GM10248 (cell line): ENCODE measurements at places on chromosomes 16 and 17.

DNA sequence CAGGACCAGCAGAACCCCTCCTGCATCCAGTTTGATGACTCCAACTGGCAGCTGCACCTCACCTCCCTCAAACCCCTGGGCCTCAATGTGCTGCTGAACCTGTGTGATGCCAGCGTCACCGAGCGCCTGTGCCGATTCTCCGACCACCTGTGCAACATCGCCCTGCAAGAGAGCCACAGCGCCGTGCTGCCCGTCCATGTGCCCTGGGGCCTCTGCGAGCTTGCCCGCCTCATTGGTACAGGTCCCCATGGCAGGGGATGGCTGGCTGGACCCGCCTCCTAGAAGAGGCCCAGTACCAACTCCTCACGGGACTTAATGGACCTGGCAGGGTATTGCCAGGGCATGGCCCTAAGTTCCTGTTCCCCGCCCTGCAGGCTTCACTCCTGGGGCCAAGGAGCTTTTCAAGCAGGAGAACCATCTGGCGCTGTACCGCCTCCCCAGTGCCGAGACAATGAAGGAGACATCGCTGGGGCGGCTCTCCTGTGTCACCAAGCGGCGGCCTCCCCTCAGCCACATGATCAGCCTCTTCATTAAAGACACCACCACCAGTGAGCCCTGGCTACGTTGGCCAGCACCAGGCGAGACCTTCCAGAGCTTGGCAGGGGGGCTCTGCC is 22.7 kb downstream of the CASKIN2 start:
- no peak for DNase-seq

- DNase-seq, result no peak
Observed at GRCh38 chr17:59107306-59107670, 608 bp upstream of the TRIM37 start.

DNA sequence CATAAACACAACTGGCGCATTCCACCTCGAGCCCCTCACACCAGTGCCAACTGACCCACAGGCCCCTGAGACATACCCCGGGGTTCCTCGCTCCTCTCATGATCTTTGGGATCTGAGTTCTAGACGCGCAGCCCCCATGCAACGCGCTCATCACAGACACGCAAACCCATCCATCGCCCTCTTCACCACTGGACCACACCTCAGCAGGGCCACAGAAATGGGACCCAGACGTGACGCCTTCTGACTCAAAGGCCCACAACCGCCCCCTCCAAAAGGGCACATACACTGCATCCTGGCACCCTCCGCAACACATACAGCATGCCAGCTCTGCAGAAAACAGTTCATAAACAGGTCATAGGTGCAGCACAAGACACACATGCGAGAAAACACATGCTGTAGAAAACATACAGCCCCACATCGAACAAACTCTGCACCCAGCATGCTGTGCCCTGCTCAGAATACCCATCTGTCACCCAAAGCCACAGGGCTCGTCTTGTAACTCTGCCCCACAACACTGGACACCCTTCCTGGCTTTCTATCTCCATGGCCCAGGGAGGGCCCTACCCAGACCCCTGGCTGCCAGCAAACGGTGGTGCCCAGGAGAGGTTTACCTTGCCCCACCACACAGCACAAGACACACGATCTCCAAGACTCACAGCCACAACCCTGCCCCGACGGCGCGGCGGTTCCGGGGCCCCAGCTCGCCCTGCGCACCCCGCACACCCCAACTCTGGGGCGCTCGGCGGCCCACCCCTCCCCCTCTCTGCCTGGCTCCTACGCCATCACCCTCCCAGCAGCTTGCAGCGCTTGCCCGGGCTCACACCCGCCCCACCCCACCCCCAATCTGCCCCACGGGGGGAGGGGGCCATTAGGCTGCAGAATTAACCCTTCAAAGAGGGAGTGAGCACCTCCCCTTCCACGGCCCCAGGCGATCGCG is 887 bp downstream of the ZBTB4 start:
- DNase-seq, result peak; percentile 65

DNA sequence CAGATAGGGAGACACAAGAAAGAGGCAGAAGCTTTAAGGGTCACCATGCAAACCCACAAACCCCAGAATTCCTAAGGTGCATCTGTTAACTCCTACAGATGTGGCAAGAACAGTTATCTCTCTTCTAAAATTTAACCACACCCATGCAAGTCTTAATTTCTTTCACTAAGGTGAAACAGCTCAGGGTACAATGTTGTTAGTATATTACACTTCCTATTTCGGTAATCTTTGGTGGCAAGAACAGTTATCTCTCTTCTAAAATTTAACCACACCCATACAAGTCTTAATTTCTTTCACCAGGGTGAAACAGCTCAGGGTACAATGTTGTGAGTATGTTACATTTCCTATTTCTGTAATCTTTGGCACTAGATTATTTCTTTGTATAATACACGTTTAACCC is 6.6 kb downstream of the CCL23 start:
- DNase-seq, result no peak

DNA sequence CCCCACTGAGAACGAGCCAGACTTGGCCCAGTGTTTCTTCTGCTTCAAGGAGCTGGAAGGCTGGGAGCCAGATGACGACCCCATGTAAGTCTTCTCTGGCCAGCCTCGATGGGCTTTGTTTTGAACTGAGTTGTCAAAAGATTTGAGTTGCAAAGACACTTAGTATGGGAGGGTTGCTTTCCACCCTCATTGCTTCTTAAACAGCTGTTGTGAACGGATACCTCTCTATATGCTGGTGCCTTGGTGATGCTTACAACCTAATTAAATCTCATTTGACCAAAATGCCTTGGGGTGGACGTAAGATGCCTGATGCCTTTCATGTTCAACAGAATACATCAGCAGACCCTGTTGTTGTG is 631 bp downstream of the BIRC5 start:
- DNase-seq, result no peak

- DNase-seq, result no peak
Observed at GRCh38 chr17:57442914-57443571, 186.7 kb downstream of the MSI2 start.

DNA sequence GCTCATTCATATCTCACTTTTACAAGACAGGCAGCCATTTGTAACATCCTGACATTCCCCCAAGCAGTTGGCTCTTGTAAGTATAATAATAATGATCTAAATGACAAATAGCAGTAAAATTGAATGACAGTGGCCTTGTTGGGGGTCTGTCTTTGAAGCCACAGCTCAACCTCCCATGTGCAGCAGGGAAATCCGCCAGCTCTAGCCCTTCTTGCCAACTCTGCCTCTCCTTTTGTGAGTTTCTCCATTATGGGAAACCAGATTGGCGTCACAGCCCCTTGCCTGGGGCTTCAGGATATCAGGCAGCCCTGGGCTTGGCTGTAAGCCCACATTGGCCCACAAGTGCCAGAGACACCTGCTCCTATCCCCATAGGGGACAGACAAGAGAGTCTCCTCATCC is 70.4 kb upstream of the CACNG5 start:
- no peak for DNase-seq

- peak; percentile 50 for DNase-seq
Observed at GRCh38 chr16:30551781-30552180, 6.4 kb downstream of the ZNF764 start.

DNA sequence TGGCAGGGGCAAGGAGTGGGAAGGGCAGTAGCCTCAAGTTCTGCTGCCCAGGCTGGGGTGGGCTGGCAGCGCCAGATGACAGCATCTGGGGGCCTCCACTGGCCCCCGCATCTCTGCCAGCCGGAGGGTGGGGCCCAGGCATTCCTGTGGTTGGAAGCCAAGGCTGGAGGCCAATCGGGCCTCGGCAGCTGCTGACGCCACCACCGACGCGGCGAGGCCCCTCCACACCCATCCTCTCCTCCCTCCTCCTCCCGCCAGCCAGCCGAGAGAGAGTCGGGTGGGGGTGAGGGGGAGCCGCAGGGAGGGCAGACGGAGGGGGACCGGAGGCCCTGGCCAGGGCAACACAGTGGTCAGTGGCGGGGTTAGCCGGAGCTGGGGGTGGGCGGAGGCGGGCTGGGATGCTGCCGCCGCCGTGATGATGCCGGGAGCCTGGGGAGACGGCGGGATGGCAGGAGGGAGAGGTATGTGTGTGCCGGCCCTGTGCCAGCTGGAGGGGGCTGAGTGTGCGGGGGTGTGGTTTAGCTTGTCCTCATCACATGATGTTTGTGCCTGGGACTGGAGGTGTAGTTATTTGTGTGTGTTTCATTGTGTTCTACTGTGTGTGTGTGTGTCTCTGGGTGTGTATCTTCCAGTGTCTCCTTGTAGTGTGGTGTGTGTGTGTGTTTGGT is 36.6 kb downstream of the ARHGAP23 start:
- DNase-seq, result peak; percentile 7

GRCh38 chr17:14321476-14321949 is 20.6 kb downstream of the HS3ST3B1 start:
- DNase-seq, result no peak

DNA sequence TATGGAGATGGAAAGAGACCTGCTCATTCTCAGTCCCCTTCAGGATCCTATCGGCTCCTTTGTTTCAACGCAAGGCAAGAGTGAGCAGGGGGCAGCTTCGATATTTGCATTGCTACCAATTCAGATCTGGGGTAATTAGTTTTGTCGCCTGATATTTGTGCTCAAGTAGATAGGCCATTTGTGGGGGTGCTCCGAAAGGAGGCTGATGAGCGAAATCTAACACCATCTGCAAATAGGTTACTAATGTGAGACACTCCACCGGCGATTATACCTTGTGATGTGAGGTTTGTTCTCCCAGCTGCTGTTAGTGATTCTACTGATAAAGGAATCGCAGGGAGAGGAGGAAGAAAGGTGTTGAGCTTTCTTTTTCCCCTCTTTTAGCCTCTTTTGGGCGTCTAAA is 31.5 kb downstream of the WSCD1 start:
- no peak for DNase-seq

DNA sequence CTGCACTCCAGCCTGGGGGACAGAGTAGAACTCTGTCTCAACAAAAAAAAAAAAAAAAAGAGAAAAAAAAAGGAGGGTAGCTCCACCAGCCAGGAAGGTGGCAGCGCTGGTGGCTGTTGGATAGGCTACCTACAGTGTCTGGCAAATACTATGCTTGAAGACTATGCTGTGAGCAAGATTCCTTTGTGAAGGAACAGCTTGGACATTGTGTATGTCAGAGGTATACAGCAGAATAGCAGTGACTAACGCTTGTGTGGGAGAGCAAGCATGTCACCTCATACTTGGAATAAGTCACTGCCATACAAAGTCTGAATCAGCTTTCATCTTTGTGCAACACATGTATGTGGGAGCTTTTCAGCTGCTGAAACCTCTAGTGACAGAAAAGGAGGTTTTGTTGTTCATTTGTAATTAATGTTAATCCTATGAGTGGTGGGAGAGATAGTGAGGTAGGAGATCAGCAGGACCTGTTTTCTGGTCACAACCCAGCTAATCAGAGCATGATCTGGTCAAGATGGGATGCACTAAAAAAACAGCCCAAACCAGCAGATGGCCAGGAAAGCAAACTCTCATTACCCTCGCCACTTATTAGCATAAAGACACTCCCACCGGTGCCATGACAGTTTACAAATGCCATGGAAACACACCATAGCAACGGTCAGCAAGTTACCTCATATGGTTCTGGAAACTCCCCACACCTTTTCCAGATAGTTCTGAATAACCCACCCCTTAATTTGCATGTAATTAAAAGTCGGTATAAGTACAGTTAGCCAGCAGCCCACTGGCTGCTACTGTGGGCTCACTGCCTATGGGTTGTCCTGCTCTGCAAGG is 6.8 kb upstream of the ITGAD start:
- DNase-seq, result peak; percentile 39

GRCh38 chr17:45223539-45224528 is 2.1 kb downstream of the FMNL1 start:
- no peak for DNase-seq

DNA sequence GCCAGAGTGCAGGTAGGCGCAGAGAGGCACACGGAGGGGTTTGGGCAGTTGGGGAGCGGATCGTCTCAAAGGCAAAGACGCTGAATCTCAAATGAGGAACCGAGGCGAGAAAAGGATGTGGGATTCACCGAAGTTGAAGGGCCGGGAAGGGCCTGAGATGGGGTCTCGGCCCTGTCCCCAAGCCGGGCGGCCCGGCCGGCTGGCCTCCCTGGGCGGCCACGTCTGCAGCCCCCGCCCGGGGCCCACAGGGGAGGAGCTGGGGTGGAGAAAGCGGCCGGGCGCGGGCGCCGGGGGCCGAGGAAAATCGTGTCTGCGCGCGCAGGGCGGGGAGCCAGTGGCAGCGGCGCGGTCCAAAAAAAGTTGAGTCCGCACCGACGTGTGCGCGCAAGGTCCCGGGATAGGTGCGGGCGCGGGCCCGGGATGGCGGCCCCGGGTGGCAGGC is 458 bp downstream of the SLC12A4 start:
- peak; percentile 57 for DNase-seq

GRCh38 chr16:74307383-74307782 is 10.8 kb downstream of the PSMD7 start:
- DNase-seq, result no peak

DNA sequence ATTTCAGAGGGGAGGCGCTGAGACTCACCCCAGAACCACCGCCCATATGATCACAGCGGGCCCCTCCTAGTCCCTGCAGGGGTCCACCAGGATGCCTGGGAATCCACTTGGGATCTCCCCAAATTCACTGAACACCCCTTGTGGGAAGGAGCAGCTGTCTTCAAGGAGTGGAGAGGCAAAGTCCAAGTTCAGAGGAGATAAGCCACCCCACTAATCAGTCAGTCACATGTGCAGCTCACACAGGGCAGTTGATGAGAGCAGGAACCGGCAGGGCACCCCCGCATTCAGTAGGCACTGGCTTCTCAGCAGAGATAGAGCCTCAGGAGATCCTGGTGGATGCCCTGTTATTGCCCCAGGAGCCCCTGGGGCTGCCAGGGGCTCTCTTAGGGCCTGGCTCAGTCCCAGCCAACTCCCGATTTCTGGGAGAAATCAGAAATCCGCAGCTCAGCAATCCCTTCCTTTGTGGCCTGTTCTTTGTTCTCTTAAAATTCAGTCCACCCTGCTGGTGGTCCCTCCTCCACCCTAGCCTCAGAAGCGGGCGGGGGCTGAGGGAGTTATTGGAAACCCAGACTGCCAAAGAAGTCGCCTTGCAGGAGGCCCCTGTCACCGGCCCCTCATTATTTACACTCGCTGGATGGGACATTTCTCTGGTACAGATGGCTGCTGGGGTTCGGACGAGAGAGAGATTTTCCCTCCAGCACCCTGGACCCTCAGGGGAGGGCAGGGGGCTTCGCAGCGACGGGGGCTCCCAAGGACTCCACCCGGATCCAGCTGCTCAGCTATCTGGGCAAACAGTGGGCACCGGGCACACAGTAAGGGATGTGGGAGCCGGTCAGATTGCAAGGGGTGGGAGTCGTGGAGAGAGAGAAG is 1.8 kb downstream of the CDC42EP4 start:
- DNase-seq, result no peak

DNA sequence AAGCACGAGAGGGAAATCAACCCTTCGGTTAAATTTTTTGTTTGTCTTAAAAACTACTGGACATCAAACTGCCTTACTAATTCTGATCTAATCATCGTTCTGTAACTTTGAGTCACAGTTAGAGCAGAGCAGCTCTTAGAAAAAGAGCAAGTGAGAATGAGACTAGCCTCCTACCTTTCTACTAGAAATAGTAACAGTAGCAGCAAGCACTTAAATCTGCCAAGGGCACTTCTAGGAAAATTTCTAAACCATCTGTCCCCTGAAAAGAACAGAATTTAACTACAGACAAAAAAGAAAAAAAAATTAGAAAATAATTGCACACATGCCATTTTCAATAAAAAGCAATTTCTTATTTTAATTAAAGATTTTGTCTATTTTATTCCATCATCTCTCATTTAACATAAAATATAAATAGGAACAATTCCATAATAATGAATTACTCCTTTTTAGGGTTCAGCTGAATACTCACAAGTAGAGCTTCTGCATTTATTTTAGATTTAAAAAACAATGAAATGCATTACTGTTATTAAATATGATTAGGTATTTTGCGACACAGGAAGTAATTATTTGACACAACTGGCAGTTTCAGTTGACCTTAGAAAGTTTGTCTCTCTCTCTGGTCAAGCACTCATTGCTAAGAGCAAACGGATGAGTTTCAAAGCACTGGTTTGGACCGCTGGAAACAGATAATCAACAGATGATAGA is 250.8 kb upstream of the SOX9 start:
- DNase-seq, result no peak
